ENCODE measurements at places on chromosomes 3 and 15.
A peak's percentile ranks its signal among the peaks of the same experiment; 100 is the strongest.

DNA sequence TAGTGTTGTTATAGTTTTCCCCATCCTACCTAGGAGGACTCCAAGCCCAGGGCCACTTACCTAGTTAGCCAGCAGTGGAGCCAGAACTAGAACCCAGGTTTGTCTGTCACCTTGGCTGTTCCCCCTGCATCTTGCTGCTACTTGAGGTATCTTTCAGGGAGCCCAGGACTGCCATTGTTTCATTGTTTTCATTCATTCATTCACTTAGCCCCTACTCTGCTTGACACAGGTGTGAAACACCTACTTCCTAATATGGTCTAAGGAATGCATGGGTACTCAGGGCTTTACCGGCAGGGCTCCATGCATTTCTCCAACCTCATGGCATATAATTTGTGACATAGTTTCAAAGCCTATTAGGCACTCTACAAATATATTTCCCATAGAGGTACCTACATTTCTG is 266.6 kb upstream of the TPM1 start:
- no peak for DNase-seq
- H3K27ac ChIP-seq, result no peak overlapping the region
- no peaks in the 10 kb centered on the region for H3K36me3 ChIP-seq
- no peak overlapping the region for H3K4me3 ChIP-seq

DNA sequence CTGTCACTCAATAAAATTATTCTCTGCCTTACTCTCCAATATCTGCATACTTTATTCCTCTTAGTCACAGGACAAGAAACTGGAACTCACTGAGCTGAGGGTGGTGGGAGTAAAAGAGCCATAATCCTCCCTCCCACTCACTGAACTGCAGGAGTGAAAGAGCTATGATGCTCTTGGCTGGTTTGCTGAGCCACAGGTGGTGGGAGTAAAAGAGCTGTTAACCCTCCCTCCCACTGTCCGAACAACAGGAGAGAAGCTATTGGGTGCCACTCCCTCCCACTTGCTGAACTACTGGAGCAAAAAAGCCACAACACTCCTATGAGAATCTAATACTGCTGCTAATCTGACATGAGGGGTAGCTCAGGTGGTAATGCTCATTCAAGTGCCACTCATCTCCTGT is 391.0 kb downstream of the NSUN3 start:
- H3K4me1 ChIP-seq, result no peaks in the 10 kb centered on the region
- H3K4me3 ChIP-seq, result no peak overlapping the region
- no peaks in the 10 kb centered on the region for H3K27me3 ChIP-seq
- no peak for DNase-seq

GRCh38 chr15:74172701-74173379 is 670 bp upstream of the ISLR start:
- no peaks in the 10 kb centered on the region for H3K36me3 ChIP-seq
- no peaks in the 10 kb centered on the region for H3K4me1 ChIP-seq
- no peak for DNase-seq
- no peak overlapping the region for H3K27ac ChIP-seq
- H3K27me3 ChIP-seq, result peaks cover 35% of the 10 kb centered on the region

GRCh38 chr3:144294659-144295538 is 323.3 kb downstream of the DIPK2A start:
- H3K4me1 ChIP-seq, result peaks cover 7% of the 10 kb centered on the region
- H3K27ac ChIP-seq, result no peak overlapping the region
- no peaks in the 10 kb centered on the region for H3K36me3 ChIP-seq

- peaks cover 31% of the 10 kb centered on the region for H3K36me3 ChIP-seq
- no peaks in the 10 kb centered on the region for H3K4me1 ChIP-seq
- H3K27ac ChIP-seq, result no peak overlapping the region
These were observed 51.0 kb downstream of the USP13 start for GRCh38 chr3:179703816-179704215.

GRCh38 chr15:24966364-24967103 is 11.7 kb downstream of the SNRPN start:
- H3K27ac ChIP-seq, result no peak overlapping the region
- DNase-seq, result no peak

- peak overlapping the region; percentile 49 for H3K27ac ChIP-seq
- no peak overlapping the region for H3K4me3 ChIP-seq
- H3K4me1 ChIP-seq, result peaks cover 47% of the 10 kb centered on the region
- no peaks in the 10 kb centered on the region for H3K36me3 ChIP-seq
- no peaks in the 10 kb centered on the region for H3K27me3 ChIP-seq
These were observed 20.9 kb downstream of the RAF1 start for GRCh38 chr3:12643010-12643380.

DNA sequence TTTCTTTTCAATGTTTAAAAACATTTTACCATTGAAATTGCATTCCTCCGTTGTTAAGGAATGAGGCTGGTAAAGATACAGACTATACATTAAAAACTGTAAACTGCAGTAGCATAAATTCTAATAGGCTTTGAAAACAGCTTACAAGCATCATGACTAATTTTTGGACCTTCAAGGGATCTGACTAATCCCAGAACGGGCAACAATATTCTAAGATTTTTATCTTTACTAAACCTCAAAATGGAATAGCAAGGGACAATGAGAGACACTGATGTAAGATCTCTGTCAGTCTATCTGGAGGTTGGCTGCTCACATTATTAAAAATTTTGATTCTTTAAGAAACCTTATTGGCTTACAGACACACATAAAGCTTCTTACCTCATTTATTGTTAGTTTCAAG is 74.7 kb downstream of the BTD start:
- no peak overlapping the region for H3K27ac ChIP-seq
- H3K4me3 ChIP-seq, result no peak overlapping the region
- no peaks in the 10 kb centered on the region for H3K27me3 ChIP-seq
- H3K4me1 ChIP-seq, result no peaks in the 10 kb centered on the region
- DNase-seq, result no peak

GRCh38 chr15:76376816-76377215 is 40.2 kb downstream of the ISL2 start:
- H3K4me1 ChIP-seq, result no peaks in the 10 kb centered on the region
- no peak for DNase-seq
- no peaks in the 10 kb centered on the region for H3K27me3 ChIP-seq
- H3K27ac ChIP-seq, result no peak overlapping the region
- H3K36me3 ChIP-seq, result peaks cover 24% of the 10 kb centered on the region
- no peak overlapping the region for H3K4me3 ChIP-seq

DNA sequence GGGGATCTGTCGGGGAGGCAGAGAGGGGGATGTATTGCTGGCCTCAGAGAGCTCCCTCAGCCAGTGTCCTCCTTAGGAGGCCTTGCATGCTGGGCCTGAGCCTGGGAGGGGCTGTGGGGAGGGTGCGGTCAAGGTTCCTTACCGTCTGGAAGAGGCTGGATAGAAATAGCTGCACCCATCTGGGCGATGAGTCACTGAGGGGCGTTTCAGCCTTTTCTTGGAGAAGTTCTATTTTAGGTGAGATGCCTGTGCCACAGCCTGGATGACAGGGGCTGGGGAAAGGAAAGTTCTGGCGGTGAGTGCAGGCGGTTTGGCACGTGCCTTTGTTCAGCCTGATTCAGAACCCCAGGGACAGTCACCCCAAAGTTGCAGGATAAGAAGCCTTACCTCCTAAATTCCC is 35.7 kb upstream of the APEH start:
- no peak overlapping the region for H3K27ac ChIP-seq
- H3K4me1 ChIP-seq, result no peaks in the 10 kb centered on the region
- no peak overlapping the region for H3K4me3 ChIP-seq
- DNase-seq, result no peak
- H3K36me3 ChIP-seq, result no peaks in the 10 kb centered on the region

GRCh38 chr15:70777170-70777926 is 14.0 kb upstream of the UACA start:
- no peaks in the 10 kb centered on the region for H3K36me3 ChIP-seq
- no peak for DNase-seq
- no peak overlapping the region for H3K27ac ChIP-seq

DNA sequence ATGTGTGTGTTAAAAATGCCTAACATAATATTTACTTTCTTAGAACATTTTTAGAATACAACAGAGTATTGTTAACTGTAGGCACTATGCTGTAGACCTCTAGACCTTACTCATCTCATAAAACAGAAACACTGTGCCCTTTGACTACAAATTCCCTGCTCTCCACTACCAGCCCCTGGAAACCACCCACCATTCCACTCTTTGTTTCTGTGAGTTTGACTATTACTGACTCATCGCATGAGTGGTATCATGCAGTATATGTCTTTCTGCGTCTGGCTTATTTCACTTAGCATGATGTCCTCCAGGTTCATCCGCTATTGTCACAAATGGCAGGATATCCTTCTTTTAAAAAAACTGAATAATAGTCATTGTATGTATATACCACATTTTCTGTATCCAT is 216.7 kb upstream of the CFAP20DC start:
- no peaks in the 10 kb centered on the region for H3K27me3 ChIP-seq
- no peak for DNase-seq
- peaks cover 4% of the 10 kb centered on the region for H3K36me3 ChIP-seq
- peaks cover 10% of the 10 kb centered on the region for H3K4me1 ChIP-seq

DNA sequence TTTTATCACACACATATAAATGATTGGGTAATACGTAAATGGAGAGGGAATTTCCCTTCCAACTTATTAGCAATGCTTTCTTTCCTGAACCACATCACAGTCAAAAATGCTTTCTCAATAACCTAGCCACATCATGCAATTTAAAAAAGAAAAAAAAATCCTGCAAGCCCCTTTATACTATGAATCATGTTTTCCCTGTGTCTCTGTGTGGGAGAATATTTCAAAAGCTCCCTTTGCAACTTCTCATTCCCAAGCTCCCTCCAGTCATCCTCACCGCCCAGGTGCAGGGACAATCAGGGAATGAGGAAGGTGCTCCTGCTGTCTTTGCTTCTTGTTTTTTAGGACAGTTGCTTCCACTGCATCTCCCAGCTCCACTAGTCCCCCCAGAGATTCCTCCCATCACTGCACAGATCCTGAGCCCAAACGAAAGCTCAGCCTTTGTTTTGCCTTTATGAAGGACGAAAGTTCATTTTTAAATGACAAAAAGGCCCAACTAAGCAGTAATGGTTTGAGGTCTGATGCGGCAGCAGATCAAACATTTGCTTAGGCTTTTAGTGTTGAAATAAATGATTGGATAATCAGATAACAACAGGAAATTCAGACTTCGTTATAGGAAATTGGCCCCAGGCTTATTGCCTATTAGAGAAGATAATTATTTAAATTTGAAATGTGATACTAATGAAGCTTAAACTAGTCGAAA is 47.8 kb upstream of the ADGRG7 start:
- H3K4me3 ChIP-seq, result no peak overlapping the region
- H3K27ac ChIP-seq, result no peak overlapping the region
- DNase-seq, result no peak
- no peaks in the 10 kb centered on the region for H3K36me3 ChIP-seq

DNA sequence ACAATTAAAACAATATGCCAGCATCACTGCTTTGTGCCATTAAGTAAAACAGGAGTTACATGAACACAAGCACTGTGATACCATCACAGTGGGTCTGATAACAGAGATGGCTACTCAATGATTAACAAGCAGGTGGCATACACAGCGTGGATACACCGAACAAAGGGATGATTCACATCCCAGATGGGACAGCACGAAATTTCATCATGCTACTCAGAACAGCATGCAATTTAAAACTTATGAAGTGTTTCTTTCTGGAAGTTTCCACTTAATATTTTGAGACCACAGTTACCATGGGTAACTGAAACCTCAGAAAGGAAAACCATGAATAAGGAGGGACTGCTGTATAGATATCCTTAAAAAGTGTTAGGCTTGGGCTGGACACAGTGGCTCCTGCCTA is 44.5 kb downstream of the SLC24A1 start:
- H3K4me3 ChIP-seq, result no peak overlapping the region
- no peak overlapping the region for H3K27ac ChIP-seq
- H3K4me1 ChIP-seq, result peaks cover 5% of the 10 kb centered on the region
- DNase-seq, result no peak
- H3K27me3 ChIP-seq, result no peaks in the 10 kb centered on the region
- peaks cover 16% of the 10 kb centered on the region for H3K36me3 ChIP-seq

DNA sequence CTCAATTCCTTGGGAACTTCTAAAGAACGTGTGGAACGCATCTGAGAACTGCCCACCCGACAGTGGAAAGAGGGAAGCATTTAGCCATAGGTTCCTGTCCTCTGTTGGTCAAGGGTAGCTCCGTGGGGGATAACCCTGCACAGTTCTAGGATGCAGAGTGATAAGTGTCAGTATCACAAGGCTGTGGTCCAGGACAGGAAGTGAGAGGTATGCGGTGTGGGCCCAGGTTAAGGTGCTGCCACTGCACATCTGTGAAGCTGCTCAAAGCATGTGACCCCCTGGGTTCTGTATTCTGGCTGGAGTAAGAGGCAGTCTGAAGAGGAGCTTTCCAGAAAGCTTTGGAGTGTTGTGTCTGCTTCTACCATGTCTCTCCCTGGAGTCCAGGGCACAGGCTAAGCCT is 51.7 kb upstream of the HES1 start:
- peaks cover 25% of the 10 kb centered on the region for H3K4me1 ChIP-seq
- no peaks in the 10 kb centered on the region for H3K27me3 ChIP-seq
- no peak overlapping the region for H3K4me3 ChIP-seq
- no peak overlapping the region for H3K27ac ChIP-seq
- no peak for DNase-seq

GRCh38 chr15:79170256-79170664 is 79.7 kb upstream of the RASGRF1 start:
- H3K36me3 ChIP-seq, result no peaks in the 10 kb centered on the region
- H3K27me3 ChIP-seq, result peaks cover 46% of the 10 kb centered on the region
- no peak overlapping the region for H3K27ac ChIP-seq
- peaks cover 5% of the 10 kb centered on the region for H3K4me1 ChIP-seq
- DNase-seq, result no peak
- H3K4me3 ChIP-seq, result no peak overlapping the region

GRCh38 chr3:52228266-52228665 is 2.8 kb upstream of the TLR9 start:
- no peak overlapping the region for H3K4me3 ChIP-seq
- no peaks in the 10 kb centered on the region for H3K27me3 ChIP-seq
- H3K36me3 ChIP-seq, result no peaks in the 10 kb centered on the region
- no peak for DNase-seq
- H3K4me1 ChIP-seq, result peaks cover 64% of the 10 kb centered on the region

- no peak overlapping the region for H3K4me3 ChIP-seq
- no peaks in the 10 kb centered on the region for H3K27me3 ChIP-seq
- H3K27ac ChIP-seq, result no peak overlapping the region
- no peaks in the 10 kb centered on the region for H3K4me1 ChIP-seq
- no peak for DNase-seq
These were observed 274.0 kb downstream of the RYR3 start for GRCh38 chr15:33584797-33585196.

DNA sequence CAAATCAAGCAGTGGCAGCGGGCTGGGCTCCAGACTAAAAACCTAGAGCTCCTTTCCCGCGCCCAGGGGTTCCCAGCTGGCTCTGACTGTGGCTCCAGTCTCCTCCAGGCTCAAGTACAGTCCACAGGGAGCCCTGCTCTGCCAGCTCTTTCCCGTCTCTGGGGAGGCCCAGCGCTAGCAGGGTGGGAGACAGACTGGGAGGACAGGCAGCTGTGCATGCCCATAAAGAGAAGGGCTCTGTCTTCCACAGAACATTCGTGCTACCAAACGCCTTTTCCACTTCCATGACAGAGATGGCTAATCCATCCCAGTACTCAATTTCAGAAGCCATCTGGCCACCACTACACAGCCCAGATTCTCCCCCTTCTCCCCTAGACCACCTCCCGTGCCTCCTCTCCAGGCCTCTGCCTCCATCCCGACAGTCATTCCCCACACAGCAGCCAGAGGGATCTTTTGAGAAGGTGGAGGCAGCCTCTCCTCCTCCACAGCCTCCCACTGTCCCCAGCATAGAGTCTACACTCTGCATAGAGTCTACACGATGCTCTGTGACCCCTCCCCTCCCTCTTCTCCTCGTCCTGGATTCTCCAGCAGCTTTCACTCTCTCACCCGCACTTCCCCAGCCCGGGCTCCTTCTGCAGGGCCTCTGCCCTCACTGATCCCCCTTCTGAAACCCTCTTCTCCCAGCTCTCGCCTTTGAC is 6.8 kb upstream of the DUSP7 start:
- no peak for DNase-seq
- no peaks in the 10 kb centered on the region for H3K27me3 ChIP-seq
- no peak overlapping the region for H3K4me3 ChIP-seq

Data from naive B cell (primary cell).